Right kidney (tissue), 9 donors: ENCODE measurements at places on chromosomes 16 and 17.

GRCh38 chr17:55817397-55817709 is 66.5 kb downstream of the PCTP start:
- DNase-seq = no peak

- no peak for DNase-seq
Observed at GRCh38 chr17:6286233-6286632, 148.7 kb downstream of the AIPL1 start.

DNA sequence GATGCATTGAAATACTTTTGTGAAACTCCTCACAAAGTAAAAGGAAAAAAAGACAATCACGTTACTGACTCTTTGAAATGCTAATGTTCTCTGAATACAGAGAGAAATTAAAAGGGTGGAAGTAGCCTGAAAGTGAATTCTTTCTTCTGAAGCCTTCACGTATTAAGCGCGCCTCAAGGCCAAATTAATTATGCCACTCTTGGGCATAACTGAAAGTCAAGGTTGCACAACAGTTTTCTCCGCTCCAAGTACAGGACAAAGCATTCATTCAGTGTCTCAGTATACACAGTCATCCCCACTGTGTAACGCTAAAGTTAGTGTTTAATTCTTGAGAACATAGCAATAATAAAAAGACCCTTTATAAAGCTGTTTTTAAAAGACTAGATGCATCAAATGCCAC is 21.5 kb downstream of the PARN start:
- DNase-seq = no peak

DNA sequence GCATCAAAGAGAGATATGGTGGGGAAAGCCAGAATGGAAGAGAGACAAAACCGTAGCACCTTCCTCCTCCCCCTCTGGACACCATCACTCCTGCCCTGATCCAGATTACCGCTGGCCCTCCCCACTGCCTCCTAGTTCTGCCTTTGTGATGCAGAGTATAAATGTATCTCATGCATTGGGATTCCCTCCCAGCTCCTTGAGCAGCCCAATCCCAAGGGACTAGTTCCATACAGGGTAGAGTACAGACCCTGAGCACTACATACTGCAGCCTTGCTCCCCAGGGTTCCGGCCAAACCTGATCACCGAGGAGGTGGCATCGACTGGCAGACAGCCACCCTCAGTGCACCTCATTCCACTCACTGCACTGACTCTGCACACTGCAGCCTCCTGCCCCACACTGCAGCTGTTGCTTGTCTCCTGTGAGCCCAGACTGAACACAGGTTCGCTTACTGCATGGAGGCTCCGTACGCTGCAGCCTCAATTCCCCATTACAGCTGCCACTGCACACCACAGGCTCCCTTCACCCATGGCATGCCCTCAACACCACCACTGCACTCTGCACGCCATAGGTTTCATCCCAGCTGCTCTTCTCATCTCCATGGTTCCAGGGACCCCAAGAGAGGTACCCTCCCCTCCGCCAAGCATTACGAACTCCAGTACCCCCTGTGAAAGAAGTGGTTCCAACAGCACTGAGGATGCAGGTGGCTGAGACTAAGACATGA is 1.7 kb upstream of the THRA start:
- DNase-seq = no peak

DNA sequence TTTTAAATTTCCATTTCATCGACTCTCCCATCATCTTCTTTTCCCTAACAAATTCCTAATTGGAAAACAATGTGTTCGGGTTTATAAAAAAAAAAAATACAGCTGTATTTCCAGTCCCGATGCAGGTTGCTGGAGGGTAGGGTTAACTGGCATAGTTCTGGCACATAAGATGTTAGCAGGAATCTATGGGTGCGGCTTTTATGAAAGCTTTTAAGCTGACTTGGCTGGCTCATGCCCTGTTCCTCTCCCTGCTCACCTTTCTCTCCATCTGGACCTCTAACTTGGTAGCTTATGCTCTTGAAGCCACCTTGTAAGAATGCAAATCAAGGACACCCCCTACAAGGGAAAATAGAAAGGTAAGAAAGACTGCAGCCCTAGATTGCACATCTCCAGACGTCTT is 33.2 kb upstream of the KCNJ2 start:
- no peak for DNase-seq

DNA sequence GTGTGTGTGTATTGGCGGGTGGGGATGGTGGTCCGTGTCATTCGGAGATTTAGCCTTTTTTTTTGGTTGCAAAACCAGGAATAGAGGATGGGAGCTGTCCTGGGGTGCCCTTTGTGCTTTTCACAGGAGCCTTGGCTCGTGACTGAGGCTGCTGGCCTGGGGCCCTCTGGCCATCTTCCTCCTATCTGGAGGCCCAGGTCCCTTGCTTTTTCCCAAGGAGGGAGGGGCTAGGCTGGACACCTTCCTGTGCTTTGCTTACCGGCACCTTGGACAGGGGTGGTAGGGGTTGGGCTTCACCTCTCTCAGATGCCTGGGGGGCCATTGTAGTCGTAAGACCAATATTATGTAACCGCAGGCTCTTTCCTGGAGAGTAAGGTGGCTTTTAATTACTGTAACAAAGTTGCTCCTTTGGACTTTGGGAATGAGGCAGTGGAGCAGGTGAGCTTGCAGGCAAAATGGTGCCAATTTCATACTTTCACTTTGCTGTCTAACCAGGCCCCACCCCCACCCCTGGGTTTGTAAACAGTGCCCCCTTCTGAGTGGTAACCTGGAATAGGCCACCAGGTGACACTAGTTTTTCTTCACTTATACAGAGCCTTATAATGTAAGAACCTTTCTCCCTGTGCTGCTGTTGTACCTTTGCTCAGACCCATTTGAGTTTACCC is 1.2 kb downstream of the DYNLL2 start:
- peak; percentile 39 for DNase-seq

DNA sequence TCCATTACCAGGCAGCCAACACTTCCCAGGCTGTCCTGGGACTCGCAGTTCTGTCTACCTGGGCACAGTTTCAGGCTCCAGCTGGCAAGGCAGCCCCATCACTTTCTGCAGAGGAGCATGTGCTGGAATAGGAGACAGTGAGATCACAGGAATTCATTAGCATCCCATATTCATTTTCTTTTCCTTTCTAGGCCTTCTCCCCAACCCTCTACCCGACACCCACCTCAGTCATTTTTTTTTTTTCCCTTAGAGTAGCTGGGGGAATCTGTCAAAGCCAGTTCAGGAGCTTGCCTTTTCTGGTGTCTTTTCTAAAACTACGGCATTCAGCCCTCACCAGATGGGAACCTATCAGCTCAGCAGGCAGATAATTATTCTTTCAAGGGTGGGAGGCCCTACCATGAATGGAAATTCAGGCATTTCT is 42.4 kb upstream of the FBXO47 start:
- no peak for DNase-seq

GRCh38 chr16:51151435-51151960 is 428 bp upstream of the SALL1 start:
- peak; percentile 69 for DNase-seq

DNA sequence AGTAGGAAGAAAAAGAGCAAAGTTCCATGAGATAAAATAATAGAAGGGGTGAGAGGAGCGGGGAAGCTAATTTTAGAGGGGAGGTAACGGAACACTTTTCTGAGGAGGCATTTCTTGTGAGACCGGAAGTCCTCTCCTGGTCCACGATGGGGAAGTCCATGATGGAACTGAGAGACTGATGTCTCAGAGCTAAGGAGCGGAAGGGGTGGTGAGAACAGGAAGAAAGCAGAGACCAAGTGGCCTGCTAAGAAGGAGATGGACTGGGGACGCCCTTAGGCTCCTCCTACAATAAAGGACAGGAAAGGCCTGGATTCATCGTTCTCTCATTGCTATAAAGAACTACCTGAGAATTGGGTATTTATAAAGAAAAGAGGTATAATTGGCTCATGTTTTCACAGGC is 59.4 kb downstream of the ADAMTS18 start:
- no peak for DNase-seq

- DNase-seq = no peak
Observed at GRCh38 chr16:23351360-23351759, 49.3 kb downstream of the SCNN1B start.

DNA sequence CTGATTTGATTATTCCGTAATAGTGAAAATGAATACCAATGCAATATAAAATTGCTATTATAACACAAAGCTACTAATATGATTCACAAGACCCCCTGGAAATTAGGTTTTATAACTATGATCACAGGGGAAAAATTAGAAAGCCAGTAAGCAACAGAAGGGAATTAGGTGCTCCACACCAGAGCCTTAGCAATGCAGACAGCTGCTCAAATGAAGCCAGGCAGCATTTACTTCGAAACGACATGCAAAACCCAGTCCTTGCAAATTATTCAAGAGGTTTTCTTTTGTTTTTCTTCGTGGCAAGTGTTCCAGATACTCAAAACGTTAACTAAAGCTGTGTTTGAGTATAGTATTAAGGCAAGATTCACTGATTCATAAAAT is 47.9 kb downstream of the TOX3 start:
- no peak for DNase-seq

GRCh38 chr16:55539049-55539448 is 27.4 kb upstream of the CAPNS2 start:
- DNase-seq = no peak

- no peak for DNase-seq
Observed at GRCh38 chr17:4771519-4772234, at the start of gene TM4SF5. TM4SF5 (plus strand) TSS chr17:4771886; CDS start chr17:4771923, 37 bp downstream.

DNA sequence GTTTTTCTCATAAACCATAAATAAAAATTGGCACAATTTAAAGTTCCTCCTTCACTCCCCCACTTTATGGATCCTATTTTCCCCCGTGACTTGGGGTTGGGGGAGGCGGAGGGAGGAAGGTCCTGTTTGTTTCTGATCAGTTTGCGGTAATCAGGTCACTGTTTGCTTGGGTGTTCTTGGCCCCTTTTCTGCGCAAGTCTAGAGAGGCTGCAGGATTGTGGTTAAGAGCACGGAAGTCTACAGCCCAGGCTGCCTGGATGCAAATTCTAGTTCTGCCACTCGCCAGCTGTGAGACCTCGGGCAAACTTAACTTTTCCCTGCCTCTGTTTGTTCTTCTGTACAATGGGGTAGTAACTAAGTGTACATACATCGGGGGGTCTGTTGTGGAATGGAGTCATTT is 12.1 kb downstream of the ATP2C2 start:
- no peak for DNase-seq

DNA sequence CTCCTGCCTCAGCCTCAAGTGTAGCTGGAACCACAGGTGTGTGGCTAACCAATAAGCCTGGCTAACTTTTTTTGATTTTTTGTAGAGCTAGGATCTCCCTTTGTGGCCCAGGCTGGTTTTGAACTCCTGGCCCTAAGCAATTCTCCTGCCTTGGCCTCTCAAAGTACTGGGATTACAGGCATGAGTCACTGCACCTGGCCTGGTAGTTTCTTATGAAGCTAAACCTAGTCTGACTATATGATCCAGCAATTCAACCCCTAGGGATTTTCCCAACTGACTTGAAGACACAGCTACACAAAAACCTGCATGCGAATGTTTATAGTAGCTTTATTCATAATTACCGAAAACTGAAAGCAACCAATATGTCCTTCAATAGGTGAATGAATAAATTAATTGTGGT is 176.2 kb upstream of the IRX3 start:
- no peak for DNase-seq

- DNase-seq = no peak
Observed at GRCh38 chr16:66553223-66553622, 847 bp downstream of the CKLF start.
